ENCODE measurements at places on chromosomes 1 and 21.

- DNase-seq, result no peak
These were observed 41.1 kb downstream of the EPHA2 start for GRCh38 chr1:16114527-16115467.

DNA sequence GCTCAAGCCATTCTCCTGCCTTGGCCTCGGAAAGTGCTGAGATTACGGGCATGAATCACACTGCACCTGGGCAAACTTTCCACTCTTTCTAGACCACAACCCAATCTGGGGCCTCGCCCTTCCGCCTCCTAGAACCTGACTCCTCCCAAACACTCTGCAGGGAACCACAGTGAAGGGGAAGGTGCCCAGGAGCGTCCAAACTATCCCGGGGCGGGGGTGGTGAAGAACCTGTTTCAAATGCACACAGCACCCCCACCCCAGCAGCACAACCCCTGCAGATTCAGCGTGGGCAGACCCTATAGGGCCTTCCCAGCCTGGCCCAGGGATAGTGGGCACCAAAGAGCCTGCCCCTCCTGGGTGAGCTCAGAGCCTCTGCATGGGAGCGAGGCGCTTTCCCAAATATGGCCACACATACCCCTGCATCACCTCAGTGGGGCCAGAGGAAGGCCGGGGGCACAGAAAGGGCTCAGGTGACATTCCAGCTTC lies 86.9 kb downstream of the STUM start:
- DNase-seq, result no peak

DNA sequence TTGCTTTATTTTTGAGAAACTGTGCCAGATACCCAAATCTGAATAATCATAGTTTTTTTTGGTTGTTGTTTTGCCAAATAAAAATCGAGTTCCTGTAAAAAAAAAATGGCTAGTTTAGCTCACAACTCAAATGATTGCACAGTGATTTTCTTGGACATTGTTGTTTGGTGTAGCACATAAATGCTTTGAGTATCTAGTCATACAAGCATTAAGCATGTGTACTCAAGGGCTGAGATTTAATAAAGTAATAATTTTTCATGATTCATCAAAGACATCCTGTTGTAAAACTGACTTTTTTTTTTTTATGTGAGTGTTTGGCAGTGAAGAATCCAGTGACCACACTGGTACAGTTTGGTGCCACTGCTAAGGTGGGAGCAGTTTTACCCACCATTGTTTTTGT lies 18.8 kb downstream of the ITSN1 start:
- DNase-seq, result no peak

DNA sequence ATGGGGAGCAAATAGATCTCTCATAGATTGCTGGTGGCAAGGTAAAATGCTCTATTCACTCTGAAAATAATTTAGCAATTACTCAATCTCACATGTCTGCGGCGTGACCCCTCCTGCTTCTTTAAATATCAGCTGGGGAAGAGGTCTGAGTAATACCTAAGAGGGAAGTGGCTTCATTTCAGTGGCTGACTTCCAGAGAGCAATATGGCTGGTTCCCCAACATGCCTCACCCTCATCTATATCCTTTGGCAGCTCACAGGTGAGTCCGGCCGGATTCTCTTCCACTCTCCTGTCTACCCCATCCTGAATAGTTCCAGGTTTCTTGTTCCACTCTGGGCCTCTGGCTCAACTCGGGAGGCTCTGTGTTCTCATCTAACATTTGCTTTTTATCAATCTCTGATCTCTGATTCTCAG lies at the start of gene SLAMF7:
TSS of gene SLAMF7 (plus strand) at position 150 of the 414 bp plus-strand sequence. CDS start at position 205, 55 bp downstream.
- DNase-seq, result no peak

- DNase-seq, result no peak
These were observed 78.3 kb downstream of the EIF4G3 start for GRCh38 chr1:21098186-21098915.

DNA sequence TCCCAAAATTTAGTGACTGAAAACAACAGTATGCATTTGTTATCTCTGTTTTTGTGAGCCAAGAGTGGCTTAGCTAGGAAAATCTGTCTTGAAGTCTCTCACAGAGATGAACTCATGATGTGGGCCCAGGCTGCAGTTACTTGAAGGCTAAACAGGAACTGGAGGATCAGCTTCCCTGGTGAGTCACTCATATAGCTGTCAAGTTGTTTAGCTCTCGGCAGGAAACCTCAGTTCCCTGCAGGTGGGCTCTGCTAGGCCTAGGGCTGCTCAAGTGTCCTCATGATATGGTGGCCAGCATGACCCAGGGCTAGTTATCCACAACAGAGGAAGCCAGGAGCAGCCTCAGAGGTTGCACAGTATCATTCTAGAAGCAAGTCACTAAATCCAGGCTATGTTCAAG lies 30.2 kb upstream of the DDX59 start:
- DNase-seq, result peak; percentile 83

- no peak for DNase-seq
These were observed 3.4 kb downstream of the EPHA10 start for GRCh38 chr1:37761416-37762095.

GRCh38 chr1:170410401-170411166 lies 121.4 kb upstream of the GORAB start:
- peak; percentile 29 for DNase-seq

GRCh38 chr1:41322835-41323234 lies 38.4 kb upstream of the FOXO6 start:
- no peak for DNase-seq

GRCh38 chr1:240295811-240296210 lies 204.1 kb downstream of the FMN2 start:
- no peak for DNase-seq

GRCh38 chr1:117794073-117794472 lies 135.3 kb downstream of the GDAP2 start:
- DNase-seq, result no peak

DNA sequence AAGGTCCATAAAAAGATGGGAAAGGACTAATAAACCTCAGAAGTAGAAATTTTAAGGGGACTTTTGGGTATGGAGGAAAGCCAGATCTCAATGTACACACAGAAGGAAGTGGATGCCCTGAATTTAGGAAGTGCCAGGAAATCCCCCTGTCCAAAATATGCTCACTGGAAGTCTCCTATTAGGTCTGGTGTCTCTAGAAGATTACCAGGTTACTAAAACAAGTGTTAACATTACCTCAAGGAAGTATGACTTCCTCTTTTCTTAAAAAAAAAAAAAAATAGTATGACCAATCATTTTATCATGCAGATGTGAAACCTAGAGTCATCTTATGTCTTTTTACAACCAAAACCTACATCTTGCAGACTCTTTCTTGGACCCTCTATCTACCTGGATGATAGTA lies 30.7 kb downstream of the CD58 start:
- no peak for DNase-seq

GRCh38 chr1:8047112-8047511 lies 21.0 kb upstream of the ERRFI1 start:
- DNase-seq, result no peak

Data from smooth muscle cell of the brain vasculature (primary cell).